ENCODE measurements at places on chromosomes 5 and 9.

DNA sequence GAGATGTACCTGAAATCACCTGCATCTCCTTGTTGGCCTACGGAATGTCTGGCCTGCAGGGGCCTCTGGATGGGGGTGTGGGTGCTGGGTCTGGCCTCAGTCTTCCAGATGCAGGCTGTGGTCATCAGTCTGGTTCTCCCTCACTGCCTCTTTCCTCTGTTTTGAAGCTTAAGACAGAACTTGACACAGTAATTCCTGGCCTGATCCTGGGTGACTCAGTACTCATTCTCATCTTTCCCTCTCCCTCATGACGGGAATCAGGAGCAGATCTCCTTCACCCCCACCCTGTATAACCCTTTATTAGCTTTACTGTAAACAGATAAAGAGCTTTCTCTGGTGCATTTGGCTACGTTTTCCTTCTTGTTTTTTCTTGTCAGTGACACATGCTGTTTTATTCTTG, 89.3 kb upstream of the ADAMTS16 start:
- no peak overlapping the region for H3K27ac ChIP-seq
- no peak overlapping the region for H3K4me3 ChIP-seq
- no peaks in the 10 kb centered on the region for H3K36me3 ChIP-seq
- DNase-seq, result no peak
- H3K27me3 ChIP-seq, result no peaks in the 10 kb centered on the region

DNA sequence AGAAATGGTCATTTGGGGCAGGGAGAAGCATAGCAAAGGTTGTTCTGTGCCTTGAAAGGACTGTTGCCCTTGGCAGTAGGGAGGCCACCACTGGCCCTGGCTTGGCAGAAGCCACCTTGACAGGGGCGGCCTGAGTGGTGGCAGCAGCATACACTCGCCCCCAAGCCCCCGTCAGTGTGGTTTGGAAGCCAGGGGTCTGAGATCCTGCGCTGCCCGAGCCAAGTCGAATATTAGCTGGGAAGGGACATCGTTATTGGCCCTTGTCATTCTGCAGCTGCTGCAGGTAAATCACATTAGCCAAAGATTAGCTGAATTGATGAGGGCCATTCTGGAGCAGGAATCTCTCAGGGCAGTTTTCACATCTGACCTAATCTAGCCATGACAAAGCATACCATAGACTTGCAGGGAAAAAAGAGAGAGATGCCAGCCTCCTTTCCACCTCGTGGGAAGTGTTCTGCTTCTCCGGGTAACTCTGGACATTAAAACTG, 9.0 kb downstream of the OLFM1 start:
- peaks cover 2% of the 10 kb centered on the region for H3K27me3 ChIP-seq
- no peaks in the 10 kb centered on the region for H3K4me1 ChIP-seq
- no peak overlapping the region for H3K4me3 ChIP-seq
- DNase-seq, result no peak

DNA sequence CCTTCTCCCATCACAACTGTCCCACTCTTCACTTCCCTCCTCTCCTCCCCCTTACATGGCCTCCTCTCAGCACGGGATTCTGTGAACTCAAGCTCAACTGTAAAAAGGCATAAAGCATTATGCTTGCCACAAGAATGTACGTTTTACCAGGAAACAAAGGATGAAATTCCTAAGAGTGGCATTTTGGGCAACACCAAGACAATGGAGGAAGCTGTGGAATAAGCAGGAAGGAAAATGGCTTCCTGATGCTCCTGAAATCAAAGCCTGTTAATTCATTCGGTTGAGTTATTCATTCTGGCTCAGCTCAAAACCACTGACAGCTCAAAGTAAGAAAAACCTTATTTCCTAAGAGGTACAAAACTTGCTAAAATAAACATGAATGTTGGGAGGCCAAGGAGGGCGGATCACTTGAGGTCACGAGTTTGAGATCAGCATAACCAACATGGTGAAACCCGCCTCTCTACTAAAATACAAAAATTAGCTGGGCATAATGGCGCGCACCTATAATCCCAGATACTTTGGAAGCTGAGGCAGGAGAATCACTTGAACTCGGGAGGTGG, 40.8 kb upstream of the DMRT1 start:
- H3K4me3 ChIP-seq, result no peak overlapping the region
- H3K4me1 ChIP-seq, result no peaks in the 10 kb centered on the region
- H3K27ac ChIP-seq, result no peak overlapping the region
- no peak for DNase-seq

GRCh38 chr9:12183321-12183720, 509.9 kb upstream of the TYRP1 start:
- no peak overlapping the region for H3K4me3 ChIP-seq
- H3K4me1 ChIP-seq, result no peaks in the 10 kb centered on the region
- no peaks in the 10 kb centered on the region for H3K36me3 ChIP-seq

- H3K4me3 ChIP-seq, result peak overlapping the region; percentile 83
- peak overlapping the region; percentile 93 for H3K27ac ChIP-seq
- H3K27me3 ChIP-seq, result no peaks in the 10 kb centered on the region
- no peaks in the 10 kb centered on the region for H3K36me3 ChIP-seq
- DNase-seq, result peak; percentile 62
Measured at GRCh38 chr9:123338710-123339665, 17.0 kb upstream of the CRB2 start.

DNA sequence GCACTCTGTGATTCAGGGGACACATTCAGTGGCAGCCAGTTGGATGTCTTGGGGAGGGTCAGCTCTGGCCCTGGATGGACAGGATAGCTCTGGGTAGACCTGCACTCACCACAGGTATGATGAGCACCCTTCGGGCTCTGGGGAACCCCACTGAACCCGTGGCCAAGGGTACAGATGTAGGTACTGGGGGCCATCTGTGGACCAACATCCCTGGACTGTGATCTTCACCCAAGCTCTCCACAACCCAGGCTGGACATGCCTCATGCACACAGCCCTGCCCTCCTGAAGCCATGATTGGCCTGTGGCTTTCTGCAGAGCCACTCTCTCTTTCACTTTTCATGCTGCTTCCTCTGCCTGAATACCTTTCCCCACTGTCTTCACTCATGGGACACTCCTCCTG, 15.6 kb upstream of the ACSL6 start:
- peak overlapping the region; percentile 73 for H3K27ac ChIP-seq
- H3K4me1 ChIP-seq, result no peaks in the 10 kb centered on the region
- no peaks in the 10 kb centered on the region for H3K36me3 ChIP-seq
- DNase-seq, result no peak

DNA sequence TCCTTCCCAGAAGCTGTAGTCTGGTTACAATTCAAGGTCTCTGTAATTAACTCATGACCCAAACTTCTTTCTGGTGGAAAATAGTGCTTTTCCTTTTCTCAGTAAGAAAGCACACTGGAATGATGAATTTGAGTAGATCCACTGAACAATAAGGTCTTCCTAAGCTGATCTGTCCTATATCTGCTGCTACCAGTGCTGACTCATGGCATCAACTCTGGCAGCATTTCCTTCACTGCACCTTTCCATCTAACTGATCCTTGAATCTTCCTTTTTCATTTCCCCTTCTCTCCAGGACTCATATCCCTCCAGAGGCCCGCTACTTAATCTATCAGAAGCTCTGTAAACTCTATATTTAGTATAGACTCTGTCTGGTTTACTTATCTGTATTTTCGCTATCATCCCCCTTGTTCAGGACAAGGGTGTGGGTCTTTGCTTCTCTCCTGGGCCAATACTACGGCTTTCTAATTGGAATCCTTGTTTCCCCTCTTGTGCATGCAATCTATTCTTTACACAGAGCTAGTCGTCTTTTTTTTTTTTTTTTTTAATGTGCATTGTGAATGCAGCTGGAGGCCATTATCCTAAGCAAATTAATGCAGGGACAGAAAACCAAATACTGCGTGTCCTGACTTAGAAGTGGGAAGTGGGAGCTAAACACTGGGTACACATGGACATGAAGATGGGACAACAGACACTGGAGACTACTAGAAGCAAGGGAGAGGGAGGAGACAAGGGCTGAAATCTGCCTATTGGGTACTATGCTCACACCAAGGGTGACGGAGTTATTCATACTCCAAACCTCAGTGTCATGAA, 192.2 kb upstream of the RPS23 start:
- DNase-seq, result no peak
- no peak overlapping the region for H3K4me3 ChIP-seq
- no peaks in the 10 kb centered on the region for H3K36me3 ChIP-seq
- no peaks in the 10 kb centered on the region for H3K4me1 ChIP-seq
- no peak overlapping the region for H3K27ac ChIP-seq

DNA sequence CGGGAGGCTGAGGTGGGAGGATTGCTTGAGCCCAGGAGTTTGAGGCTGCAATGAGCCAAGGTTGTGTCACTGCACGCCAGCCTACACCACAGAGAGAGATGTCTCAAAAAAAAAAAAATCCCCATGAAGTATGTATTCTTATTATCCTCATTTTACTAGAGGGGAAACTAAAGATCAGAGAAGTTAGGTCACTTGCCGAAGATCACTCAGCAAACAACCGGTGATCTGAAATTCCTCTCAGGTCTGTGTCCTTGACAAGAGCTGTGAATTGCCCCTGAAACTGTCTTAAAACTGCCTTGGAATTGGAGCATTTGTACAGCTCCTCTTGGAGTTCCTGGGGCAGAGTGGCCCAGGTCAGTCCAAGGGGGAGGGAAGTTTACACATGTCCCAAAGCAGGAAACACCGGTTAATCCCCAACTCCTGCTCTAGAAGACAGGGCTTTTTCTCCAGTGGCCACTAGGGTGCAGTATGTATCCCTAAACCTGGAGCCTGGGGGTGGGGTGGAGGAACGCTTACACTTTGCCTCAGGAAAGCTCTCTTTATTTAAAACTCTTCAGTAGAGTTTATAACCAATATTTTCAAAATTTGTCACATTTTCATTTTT, 27.6 kb downstream of the AQP7 start:
- DNase-seq, result peak; percentile 57
- H3K36me3 ChIP-seq, result peaks cover 6% of the 10 kb centered on the region
- no peak overlapping the region for H3K4me3 ChIP-seq
- H3K27me3 ChIP-seq, result no peaks in the 10 kb centered on the region
- peaks cover 14% of the 10 kb centered on the region for H3K4me1 ChIP-seq

DNA sequence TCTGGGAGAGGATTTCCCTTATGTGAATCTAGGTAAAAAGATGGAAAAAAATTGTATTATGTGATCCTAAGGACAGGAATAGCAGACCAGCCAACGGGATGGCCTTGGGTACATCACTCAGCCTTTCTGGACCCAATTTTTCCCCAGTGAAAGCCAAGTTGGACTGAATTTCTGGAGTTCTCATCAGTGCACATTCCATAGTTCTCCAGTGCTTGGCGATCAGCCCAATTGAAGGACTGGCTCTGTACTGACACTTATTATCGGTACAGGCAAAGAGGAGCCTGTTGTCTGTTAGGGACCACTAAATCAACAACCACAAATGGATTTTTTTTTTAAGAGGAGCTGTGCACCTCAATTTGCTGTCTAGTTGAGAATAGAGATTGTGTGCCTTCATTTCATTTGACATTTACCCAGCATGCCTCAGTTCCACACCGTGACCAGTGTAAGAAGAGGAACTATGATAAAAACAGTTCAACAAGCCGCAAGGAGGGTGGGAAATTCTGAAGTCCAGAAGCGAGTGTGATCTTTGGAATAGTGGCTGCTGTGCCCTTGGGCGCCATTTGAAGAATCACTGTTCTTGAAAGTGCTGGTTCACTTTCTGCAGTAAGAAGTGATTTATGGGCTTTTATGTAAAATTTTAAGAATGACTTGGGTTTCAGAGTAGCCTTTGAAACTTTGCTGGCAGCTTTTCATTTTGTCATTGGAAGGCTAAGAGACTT, 8.0 kb downstream of the ARL10 start:
- H3K4me3 ChIP-seq, result no peak overlapping the region
- H3K36me3 ChIP-seq, result peaks cover 13% of the 10 kb centered on the region
- no peak overlapping the region for H3K27ac ChIP-seq
- H3K27me3 ChIP-seq, result no peaks in the 10 kb centered on the region

DNA sequence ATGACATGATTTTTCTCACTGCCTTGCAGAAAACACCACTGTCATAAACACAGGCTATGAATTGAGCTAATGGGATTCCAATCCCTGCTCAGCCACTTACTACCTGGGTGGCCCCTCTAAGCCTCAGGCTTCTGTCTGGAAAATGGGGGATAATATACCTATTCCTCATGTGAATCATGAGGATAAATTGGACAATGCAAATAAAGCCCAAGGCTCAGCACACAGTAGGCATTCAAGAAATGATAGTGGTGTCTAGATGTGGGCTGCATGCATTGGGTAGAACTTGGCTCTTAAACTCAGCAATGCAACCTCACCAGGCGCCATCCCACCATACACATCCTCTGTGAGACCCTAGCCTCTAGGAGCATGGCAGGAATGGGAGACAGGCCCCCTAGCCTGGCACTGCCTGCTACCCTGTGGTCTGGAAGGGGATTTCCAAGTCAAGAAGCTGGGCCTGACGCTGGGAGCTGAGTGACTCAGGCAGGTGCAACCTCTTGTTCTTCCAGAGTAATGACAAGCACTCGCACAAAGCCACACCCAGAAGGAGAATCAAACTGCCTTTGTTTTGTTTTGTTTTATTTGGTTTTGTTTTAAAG, 2.3 kb upstream of the TNIP1 start:
- peak; percentile 65 for DNase-seq
- H3K4me1 ChIP-seq, result peaks cover 78% of the 10 kb centered on the region

DNA sequence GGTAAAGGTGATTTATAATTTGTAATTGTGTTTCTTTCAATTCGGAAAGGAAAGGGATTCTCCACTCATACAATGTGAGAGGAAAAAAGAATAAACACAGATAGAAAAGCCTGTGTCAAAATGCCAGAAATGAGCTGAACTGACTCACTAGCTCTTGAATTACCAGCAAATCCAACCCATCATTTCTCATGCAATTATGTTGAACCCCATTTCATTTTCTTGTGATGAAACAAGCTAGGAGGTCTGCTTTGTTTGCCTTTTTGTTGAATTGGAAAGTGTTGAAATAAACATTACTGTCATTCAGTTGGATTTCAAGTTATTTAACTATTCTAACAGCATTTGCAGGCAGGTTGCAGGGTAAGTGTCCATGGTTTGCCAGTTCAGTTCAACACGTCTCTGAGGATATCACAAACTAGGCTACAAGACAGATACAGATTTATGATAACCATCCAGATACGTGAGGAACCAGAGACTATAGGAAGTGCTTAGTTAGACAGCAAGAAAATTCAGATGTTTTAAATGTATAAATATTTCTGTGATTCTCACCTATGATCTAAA, 547.2 kb downstream of the MAT2B start:
- H3K27me3 ChIP-seq, result peaks cover 1% of the 10 kb centered on the region
- H3K4me1 ChIP-seq, result no peaks in the 10 kb centered on the region
- DNase-seq, result no peak
- H3K27ac ChIP-seq, result no peak overlapping the region

DNA sequence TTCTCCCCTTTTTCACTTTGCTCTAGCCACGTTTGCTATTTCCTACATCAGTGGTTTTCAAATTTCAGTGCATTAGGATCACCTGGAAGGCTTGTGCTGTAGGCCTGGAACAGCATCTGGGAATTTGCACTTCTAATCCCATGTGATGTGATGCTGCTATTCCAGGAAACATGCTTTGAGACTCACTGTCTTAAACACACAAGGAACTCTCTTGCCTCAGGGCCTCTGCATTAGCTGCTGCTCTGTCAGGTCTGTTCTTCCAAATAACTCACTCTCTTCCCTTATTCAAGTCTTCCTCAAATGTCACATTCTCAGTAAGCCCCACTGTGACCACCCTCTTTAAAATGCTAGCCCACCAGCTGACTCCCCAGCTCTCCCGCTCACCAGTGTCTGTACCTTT, 204.0 kb downstream of the DNAH5 start:
- no peak overlapping the region for H3K4me3 ChIP-seq
- H3K27me3 ChIP-seq, result no peaks in the 10 kb centered on the region
